ENCODE measurements at places on chromosomes 5 and 9. TPM values are rescaled to one million over a fixed set of nuclear protein-coding genes. Genes with fewer than 3 reads are reported as not detected.
A peak's percentile ranks its signal among the peaks of the same experiment; 100 is the strongest.

Gene KLF4
- 1.5 TPM for total RNA-seq

Gene ARL14EPL
- 0.58 TPM for total RNA-seq

Gene EGFLAM
- 1.6 TPM for total RNA-seq

Gene LCN9
- total RNA-seq: not detected

Gene ANKRD18B
- 12.2 TPM for total RNA-seq

Gene FOXD1
- 0.20 TPM for total RNA-seq

Gene MARCOL
- not detected for total RNA-seq

Gene JMY
- 6.5 TPM for total RNA-seq

Gene UBLCP1
- total RNA-seq: 20.3 TPM

Gene TCERG1
- total RNA-seq: 82.2 TPM

Gene BRINP1
- not detected for total RNA-seq

Gene CTNND2
- not detected for total RNA-seq

Gene NXNL2
- total RNA-seq: not detected

Gene GPR21
- total RNA-seq: 2.4 TPM

Gene INSYN2B
- total RNA-seq: 9.9 TPM

Gene TPM2
- total RNA-seq: 257 TPM

Gene SIT1
- not detected for total RNA-seq

GRCh38 chr9:117156771-117157535, 257.9 kb downstream of the ASTN2 start:
- DNase-seq: no peak

GRCh38 chr5:154194345-154195329, 4.1 kb downstream of the GALNT10 start:
- DNase-seq: peak; percentile 25

DNA sequence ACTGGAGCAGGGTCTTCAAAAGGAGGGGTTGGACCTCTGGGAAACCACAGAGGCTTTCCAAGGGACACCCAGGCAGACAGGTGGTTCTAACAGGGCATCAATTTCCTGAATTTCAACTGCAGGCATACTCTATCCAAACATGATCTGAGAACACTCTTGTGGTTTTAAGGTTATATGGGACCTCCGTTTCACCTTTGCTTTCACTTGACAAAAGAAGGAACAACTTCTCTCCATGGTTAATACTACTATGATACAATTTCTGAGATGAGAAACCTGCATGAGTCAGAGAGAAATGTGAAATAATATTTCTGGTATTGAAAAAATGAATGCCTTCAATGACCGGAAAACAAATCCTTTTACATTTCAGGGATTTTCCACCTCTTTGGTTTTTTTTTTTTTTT, 28.0 kb upstream of the ERAP1 start:
- no peak for DNase-seq

DNA sequence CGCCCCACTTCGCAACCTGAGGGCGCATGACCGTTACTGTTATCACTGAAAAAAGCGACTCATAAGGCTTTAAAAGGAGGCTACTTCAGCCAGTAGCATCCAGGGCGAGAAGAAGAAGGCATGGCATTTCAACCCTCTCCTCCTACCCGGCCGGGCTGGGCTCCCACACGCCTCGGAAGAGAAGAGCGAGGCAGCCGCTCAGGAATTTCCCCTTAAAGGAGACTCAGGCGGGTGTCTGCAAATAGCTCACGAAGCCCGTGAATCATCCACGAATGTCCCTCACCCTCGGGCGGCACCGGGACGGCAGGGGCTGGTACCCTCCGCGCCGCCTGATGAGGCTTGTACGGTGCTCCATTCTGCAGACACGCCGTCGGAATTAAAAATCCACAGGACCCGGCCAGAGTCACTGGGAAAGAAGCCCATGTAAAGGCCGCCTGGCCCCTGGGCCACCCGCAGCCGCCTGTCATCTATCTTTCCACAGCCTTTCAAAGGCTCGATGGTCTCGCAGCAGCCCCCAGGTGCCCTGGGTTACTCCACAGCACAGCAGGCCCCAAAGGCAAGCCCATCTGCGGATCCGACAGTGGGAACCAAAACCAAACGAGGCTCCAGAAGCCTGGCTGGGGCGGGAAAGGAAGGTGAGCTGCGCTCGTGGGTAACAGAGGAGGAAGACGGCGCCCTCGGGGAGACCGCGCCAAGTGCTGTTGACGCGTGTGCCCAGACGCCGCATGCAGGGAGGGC, 11.8 kb downstream of the SLC12A7 start:
- DNase-seq: no peak

DNA sequence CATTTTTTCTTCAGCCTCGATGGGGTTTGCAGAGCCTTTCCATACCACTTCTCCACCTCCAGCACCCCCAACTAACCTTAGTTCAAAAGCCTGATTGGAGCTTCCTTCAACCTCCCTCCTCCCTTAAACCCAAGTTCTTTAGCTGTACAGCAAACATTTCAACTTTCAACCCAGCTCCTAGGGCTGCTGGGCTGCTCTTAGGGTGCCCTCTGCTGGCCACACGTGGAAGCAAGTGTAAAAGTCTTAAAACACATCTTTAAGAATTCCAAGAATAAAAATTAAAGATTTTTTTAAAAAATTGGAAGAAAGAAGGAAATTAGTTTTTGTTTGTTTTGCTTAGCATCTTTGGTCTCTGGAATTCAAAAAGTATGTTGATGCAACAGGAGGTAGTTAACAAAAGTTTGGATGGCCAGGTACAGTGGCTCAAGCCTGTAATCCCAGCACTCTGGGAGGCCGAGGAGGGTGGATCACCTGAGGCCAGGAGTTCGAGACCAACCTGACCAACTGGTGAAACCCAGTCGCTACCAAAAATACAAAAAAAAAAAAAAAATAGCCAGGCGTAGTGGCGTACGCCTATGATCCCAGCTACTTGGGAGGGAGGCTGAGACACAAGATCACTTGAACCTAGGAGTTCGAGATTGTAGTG, 15.5 kb upstream of the HSD17B3 start:
- DNase-seq: peak; percentile 57

DNA sequence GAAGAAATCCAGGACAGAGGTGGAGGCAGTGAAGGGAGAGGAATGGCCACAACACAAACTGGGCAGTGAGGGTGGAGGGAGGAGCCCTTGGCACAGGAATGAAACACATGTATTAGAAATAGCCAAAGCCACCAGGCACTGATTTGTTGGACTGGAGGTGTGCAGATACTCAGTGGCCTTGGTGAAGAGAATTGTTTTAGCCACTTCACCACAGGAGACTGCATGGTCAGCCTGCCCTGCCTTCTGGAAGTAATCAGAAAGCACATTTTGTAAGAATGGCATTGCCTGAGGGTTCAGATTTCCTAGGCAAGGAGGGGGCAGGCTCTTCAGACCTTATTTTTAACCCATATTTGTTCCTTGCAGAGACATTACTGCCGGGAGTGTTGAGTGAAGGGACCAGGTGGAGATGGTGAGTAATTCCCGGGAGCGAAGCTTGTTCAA, 2.2 kb downstream of the SGCD start:
- no peak for DNase-seq

GRCh38 chr9:127561491-127562278, 50.4 kb upstream of the STXBP1 start:
- peak; percentile 91 for DNase-seq

GRCh38 chr5:553874-554273, 29.6 kb upstream of the SLC9A3 start:
- DNase-seq: no peak

GRCh38 chr5:132689513-132689912, 15.7 kb downstream of the IL4 start:
- no peak for DNase-seq

DNA sequence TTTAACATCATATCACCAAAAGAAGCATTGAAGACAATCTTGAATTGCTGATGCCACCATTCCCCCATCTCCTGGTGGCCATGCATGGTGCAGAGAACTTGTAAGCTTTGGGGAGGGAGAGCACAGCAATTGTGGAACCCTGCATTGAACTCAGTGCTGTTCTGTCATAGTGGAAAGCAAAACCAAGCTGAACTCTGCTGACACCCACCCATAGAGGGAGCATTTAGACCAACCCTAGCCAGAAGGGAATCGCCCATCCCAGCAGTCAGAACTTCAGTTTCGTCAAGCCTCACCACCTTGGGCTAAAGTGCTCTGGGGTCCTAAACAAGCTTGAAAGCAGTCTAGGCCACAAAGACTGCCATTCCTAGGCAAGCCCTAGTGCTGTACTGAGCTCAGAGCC, 37.4 kb upstream of the RUSC2 start:
- no peak for DNase-seq

DNA sequence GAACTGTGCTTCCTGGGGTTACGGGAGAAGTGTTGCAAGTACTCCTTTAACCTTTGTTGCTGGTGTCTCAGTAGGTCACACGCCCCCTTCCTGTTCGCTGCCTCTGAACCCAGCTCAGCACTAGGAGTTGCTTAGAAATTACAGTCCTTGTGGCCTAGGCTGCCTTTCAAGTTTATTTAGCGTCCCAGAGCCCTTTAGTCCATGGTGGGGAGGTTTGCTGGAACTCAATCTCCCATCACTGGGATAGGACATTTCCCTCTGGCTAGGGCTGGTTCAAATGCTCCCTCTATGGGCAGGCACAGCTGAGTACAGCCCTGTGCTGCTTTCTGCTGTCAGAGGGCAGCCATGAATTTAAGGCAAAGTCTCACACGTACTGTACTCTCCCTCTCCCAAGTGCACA, 4.7 kb downstream of the IFNA8 start:
- DNase-seq: no peak

- DNase-seq: no peak
Measured at GRCh38 chr9:84393266-84393950, 52.9 kb upstream of the SLC28A3 start.

DNA sequence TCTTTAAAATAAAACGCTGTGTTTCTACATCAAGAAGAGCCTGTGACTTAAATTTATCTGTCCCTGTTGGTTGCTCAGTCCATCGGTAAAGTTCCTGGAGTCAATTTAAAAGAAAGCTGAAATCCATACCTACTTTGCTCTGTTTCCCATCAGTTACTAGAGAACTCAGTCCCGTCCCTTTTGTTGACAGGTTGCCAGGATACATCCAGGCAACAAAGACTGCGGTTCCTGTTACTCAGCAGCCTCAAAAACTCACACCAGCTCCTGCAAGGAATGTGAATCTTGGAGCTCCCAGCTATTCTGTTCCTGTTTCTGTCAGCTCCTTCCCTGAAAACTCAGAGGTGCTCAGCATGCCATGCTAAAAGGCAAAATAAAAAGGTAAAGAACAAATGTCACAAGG, at the start of gene ZNF474:
Gene ZNF474 (plus strand): TSS at position 241 of the 400 bp plus-strand sequence. CDS start 22,445 bp downstream, outside the sequence.
- DNase-seq: peak; percentile 91

DNA sequence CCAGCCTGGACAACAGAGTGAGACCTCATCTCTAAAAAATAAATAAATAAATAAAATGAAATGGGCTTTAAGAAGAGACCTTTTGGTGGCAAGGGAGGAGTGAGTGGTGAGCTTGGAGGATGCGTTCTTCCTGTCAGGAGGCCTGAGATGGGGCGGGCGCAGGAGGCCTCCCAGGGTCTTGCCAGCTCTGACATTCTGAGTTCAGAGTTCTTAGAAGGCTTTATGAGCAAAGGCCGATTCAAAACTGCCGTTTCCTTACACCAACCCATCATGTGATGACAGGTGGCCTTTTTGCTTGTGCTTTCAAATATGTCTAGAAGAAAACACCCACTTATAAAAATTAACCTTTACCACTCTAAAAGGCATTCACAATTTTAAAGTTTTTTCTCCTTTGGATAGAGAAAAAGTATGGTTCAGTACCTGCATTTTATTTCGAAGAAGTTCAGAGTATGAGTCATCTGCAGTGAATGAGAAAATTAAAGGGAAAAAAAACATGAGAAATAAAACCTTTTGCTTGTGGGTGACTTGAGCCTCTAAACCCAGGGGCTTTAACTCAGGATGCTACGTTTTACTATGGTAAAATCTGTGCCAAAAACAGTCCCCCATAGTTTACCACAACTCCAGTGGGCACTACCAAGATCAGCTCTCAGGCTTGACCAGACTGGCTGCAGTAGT, 157.4 kb upstream of the OTULINL start:
- no peak for DNase-seq

DNA sequence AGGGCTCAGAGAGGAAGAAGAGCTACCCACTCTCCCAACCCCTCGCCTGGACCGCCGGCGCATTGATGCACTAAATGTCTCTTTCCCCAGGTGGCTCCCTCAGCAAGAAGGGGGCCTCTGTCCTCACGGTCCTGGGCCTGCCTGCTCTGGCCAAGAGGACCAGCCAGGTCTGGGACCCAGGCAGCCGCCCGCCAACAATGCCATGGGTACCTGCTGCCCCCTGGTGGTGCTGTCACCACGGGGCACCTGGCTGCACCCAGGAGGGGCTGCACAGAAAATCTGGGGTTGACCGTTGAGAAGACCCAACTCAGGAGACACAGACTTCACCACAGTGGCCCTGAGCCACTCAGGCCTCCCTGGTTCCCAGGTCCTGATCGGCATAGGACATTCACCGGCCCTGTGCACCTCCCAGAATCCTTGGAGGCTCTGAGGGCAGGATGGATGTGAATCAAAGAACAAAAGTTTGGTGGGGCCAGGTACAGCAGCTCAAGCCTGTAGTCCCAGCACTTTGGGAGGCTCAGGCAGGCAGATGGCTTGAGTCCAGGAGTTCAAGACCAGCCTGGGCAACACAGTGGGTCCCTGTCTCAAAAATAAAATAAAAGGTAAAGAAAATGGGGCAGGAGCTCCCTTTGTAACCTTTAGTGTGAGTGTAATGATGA, 2.4 kb upstream of the VAV2 start:
- peak; percentile 71 for DNase-seq

DNA sequence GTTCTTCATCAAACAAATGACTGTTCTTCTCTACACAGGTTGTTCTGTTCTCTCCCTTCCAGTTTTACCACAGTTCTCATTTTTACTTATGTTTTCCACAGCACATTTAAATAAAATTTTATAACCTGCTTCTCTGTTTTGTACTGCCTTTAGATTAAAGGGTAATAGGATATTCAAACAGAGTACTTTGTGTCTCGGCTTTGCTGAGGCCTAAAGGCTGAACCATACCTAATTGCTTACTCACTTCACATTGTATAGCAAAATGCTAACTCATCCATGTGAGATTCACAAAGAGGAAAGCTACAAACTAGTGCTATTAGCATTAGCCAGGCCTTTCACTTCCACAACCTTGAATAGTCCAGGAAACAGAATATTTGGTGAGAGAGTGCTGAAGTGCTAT, 200.3 kb downstream of the TRPM3 start:
- no peak for DNase-seq

DNA sequence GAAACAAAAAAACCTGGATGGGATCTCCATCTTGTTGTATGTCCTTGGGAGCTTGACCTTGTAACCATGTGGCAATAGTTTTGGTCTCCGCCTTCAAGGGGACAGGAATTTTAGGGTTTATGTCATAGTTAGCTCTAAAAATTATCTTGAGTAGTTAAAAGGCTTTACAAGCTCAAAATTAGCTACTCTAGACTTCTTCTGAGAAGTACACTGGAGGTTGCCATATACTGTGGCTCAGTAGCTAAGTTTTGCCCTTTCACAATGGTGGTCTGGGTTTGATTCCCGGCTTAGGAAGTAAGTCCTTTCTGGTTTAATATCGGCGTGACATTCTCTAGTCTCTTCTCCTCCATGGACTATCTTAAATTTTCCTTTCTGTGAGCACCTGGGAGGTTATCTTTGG, 48.9 kb upstream of the DMAC1 start:
- DNase-seq: no peak

GRCh38 chr5:129930221-129930620, 26.0 kb downstream of the CHSY3 start:
- DNase-seq: no peak

GRCh38 chr9:75414371-75415160, 326.3 kb downstream of the OSTF1 start:
- no peak for DNase-seq

- DNase-seq: no peak
Measured at GRCh38 chr9:131986576-131986975, 93.1 kb downstream of the MED27 start.

GRCh38 chr9:108748776-108749175, 107.0 kb downstream of the ACTL7B start:
- no peak for DNase-seq

GRCh38 chr5:94180761-94181160, 437.6 kb downstream of the KIAA0825 start:
- no peak for DNase-seq

Measured in endothelial cell of umbilical vein (primary cell).